Nucleus accumbens (tissue), 56 donors: ENCODE measurements at places on chromosomes 3 and 15.

- no peak for DNase-seq
These were observed 36.4 kb upstream of the OXTR start for GRCh38 chr3:8805774-8806173.

DNA sequence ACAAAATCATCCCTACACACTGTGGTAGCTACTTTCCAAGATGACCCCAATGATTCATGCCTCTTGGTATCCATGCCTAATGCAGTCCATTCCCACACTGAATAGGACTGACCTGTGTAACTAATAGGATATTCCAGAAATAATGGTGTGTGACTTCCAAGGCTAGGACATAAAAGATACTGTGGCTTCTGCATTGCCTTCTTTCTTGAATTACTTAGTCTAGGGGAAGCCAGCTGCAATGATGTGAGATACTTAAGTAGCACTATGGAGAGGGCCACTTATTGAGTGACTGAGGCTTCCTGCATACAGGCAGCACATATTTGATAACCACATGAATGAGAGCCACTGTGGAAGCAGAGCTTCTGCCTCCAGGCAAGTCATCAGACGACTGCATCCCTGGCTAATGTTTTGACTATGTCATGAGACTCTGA, 50.1 kb downstream of the NR1I2 start:
- DNase-seq, result no peak

- no peak for DNase-seq
These were observed 46.4 kb upstream of the CAPN7 start for GRCh38 chr3:15159501-15160136.

DNA sequence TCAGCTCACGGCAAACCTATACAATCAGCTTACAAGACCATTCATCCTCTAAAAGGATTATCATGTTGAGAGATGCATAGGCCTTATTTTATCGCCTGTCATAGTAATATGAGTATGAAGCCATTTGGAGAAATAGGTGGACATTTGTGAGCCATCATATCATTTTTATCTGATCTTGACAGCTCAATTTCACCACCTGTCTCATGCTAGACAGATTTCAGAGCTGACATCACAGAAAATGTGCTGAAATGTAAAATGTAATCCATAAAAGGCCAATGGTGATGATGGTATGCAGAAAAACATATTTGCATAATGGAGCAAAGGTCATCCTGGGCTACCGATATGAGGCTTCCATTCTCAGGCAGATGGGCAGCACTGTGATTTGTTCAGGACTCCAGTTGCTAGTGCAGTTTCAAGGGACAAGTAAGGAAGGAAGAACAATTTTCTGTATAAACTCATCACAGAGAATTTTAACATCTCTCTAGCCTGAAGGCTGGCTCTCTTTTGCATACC, 221.5 kb downstream of the ULK4 start:
- DNase-seq, result no peak

- no peak for DNase-seq
These were observed 49.4 kb upstream of the TNFAIP8L3 start for GRCh38 chr15:51144021-51144532.

- DNase-seq, result no peak
These were observed 55.0 kb downstream of the VGLL4 start for GRCh38 chr3:11588755-11589154.

- peak; percentile 53 for DNase-seq
These were observed 18.7 kb upstream of the RPP14 start for GRCh38 chr3:58287354-58287753.

DNA sequence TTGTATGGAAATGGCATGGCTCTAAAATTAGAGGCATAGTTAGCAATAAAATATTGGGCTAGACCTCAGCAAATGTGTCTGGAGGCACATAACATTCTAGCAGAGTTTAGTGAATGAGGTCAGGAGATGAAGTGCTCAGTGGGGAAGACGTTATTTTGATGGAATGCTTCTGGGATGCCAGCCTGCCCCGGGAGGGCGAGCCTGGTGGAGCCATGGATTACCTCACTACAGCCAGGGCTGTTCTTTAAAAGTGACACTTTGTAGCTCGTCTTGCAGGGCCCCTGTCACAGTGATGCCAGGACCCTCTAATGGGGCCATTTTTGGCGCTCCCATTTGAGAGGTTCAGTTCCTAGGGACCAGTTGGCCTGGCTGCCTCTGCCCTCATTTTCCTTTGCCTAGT, 48.5 kb downstream of the PXYLP1 start:
- DNase-seq, result no peak

GRCh38 chr3:10286596-10287295, 6.0 kb downstream of the GHRL start:
- peak; percentile 79 for DNase-seq

GRCh38 chr3:146554151-146554760, 9.8 kb upstream of the PLSCR1 start:
- DNase-seq, result no peak

DNA sequence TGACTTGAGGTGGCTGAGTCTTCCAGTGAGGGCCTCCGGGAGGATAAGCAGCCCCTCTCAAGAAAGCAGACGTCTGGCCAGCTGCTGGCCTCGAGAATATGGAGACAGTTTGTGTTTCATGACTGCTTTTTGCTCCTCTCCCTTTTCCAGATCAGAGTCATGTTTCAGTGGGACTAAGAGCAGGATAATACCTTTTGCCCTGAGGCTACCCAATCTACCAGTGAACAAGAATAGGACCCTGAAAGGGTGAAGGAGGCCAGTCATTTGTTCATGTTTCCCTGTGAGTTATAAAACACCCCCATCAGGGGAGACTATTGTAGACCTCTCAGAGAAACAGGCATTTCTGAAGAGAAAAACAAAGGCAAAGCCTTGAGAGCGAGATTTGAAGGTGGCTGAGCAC, 137.4 kb downstream of the RYR3 start:
- DNase-seq, result no peak

DNA sequence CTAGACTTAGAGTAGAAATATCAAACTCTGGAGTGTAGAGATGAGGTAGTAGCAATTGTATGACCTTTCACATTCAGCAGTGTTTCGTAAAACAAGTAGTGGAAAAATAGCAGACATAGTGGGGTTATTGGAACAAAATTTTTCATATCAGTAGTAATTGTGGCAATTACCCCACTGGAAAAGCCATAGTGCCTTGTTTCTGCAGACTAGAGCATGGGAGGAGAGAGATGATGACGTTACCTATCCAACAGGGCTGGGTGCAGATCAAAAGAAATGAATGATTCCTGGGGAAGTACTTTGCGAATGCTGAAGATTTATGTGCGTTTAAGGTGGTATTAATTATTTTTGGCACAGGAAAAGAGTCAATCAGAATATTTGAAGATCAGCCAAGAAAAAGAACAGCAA, 147.0 kb upstream of the LRRFIP2 start:
- DNase-seq, result no peak

GRCh38 chr15:55819397-55820034, 76.6 kb upstream of the PRTG start:
- no peak for DNase-seq

DNA sequence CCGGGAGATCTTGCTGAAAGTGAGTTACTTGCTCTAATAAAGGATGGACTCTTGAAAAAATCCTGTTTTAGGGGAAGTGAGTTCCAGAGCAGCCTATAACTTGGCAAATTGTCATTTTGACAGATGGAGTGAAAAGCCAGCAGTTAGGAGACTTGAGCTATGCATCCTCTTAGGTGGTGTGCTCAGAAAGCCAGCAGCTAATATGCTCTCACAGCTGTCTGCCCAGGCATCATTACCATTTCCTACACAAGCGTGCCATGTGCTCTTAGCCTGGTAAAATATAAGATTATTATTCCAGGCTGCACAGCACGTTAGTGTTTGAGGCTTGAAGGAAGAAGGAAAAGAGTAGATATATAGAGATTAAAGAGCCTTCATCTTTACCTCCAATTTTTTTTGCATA, 151.0 kb downstream of the CHL1 start:
- DNase-seq, result no peak

DNA sequence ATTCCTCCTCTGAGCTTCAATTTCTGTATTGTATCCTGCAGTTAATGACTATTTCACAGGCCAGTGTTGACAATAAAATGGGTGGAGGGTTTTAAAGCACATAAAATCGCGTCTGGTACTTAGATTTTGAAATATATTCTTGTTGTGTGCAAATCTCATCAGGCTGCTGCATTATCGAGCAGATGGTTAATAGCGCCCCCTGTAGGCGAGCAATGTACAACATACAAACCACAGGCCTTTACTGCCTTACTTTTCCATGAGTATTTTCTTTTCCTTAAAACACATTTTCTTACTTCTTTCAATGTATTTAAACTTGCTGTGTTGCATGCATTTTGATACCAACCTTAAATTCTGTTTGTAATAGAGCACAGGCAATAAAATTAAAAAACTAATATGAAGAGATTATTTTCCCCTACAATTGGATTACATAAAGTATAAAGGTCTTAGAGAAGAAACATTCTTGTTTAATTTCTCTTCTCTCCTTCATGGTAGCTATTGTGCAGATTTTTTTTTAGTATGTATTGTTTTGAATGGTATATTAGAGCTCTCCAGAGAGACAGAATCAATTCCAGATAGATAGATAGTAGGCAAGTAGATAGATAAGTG, 608.4 kb downstream of the CADM2 start:
- peak; percentile 23 for DNase-seq

DNA sequence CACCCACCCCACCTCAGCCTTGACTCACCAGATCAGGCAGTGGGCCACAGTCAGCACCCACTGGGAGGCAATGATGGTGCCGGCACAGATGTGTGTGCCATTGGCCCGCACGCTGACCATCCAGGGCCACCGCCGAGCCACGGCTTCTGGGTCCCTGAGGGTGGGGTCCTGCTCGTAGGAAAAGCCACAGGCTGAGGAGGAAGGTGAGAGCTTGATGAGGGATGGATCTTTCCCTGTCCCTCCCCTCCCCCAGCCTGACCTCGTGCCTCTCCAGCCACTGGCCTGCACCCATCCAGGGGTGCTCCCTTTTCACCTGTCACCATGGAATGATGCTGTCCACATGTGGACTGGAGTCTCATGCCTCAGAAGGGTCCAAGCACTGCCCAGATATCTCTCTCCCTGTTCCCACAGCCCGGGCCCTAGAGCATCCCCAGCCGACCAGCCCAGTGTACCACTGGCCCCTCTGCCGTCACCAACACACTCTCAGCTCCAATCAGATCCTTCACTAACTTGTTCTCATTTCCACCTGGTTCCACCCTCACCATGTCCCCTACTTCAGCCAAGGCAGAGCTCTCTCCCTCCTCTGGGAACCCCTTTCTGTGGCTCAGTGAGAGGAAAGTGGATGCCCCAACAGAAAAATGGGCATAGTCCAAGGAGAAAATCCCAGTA, 2.0 kb downstream of the PRSS50 start:
- DNase-seq, result no peak

DNA sequence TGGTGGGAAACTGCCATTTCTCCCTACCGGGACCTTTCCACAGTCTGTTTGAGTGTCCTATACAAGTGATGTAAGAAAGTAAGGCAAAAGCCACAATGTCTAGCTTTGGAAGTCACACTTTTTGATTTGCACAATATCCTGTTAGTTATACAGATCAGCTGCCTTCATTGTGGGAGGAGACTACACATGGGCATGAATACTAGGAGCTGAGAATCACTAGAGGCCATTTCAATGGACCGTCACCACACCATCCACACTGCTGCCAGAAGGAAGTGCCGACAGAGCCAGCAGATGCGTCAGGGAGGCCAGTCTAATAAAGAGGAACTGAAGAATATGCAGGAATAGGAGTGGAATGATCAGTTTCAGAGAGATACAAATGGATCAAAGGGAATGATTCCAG, 65.8 kb downstream of the SCN11A start:
- no peak for DNase-seq

DNA sequence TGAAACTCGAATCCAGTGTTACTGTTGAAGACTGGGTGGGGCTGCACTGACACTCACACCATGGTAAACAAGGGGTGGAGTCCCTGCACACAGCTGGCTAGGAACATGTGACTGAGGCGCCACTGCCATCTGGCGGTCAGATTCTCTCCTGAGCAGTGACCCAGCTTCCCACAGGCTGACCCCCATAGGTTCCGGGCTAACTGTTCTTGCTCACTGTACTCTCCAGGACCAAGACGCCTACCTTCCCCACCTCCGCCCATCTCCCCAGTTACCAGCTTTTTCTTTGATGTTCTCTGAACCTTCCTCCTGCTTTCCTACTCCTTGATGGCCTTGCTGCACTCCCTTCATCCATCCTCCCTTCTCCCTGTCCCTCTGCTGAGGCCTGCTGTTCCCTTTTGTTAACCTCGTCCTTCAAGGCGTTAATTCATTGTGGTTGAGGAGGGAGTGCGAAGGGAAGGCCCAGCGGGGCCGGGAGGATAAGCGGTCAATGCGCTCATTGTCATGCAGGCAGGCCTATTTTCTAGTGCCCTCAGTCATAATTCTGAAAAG, 115.2 kb downstream of the ATP8B4 start:
- peak; percentile 74 for DNase-seq

GRCh38 chr15:91566141-91566540, 287.4 kb upstream of the SLCO3A1 start:
- no peak for DNase-seq

DNA sequence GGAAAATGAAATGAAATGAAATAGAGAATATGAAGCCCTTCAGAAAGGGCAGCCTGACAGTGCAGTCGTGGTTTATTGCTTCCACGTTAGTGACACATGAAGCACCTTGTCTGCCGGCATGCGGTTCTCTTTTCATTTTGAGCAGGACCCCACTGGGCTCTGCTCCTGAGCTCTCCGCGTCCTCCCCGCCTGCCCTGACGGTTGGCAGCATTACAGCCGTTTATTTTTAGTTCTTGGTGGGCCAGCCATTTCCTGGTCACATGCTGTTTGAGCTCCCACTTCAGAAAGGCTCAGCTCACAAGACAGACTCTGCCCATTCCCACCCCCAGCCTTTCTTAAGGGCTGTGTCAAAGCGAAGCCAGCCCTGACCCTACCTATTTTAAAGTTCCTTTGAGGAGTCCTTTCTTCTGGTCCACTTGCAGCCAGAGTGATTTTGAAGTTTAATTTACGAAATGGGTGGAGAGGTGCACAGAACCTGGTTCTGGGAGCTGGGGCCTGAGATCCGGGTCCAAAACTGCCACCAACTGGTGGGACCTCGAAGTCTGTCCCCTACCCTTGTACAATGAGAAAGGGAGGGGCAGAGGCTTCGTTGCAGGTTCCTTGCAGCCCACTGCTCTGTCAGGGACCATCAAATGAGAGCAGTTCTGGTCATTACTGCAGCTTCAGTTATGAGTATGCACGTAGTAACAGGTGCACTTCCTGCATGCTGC, 60.1 kb downstream of the MGLL start:
- peak; percentile 26 for DNase-seq

DNA sequence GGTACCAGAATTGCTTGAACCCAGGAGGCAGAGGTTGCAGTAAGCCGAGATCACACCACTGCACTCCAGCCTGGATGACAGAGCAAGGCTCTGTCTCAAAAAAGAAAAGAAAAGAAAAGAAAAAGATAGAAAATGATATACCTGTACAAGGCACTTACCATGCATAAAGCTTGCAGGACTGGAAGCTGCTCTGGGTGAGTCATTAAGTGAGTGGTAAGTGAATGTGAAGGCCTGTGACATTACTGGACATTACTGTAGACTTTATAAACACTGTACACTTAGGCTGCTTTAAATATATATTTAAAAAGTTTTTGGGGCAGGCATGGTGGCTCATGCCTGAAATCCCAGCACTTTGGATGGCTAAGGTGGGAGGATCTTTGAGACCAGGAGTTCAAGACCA, 99.2 kb downstream of the SLMAP start:
- DNase-seq, result no peak

- no peak for DNase-seq
These were observed 2.1 kb downstream of the POGLUT1 start for GRCh38 chr3:119470866-119471265.
